Right renal pelvis (tissue), 4 donors: ENCODE measurements at places on chromosomes 4 and X. TPM values are rescaled to one million over a fixed set of nuclear protein-coding genes. Genes with fewer than 3 reads are reported as not detected.
A peak's percentile ranks its signal among the peaks of the same experiment; 100 is the strongest.

- no peak for DNase-seq
Observed at GRCh38 chrX:10922159-10922558, 189.0 kb upstream of the HCCS start.

- DNase-seq: no peak
Observed at GRCh38 chrX:23403849-23404248, 69.2 kb downstream of the PTCHD1 start.

DNA sequence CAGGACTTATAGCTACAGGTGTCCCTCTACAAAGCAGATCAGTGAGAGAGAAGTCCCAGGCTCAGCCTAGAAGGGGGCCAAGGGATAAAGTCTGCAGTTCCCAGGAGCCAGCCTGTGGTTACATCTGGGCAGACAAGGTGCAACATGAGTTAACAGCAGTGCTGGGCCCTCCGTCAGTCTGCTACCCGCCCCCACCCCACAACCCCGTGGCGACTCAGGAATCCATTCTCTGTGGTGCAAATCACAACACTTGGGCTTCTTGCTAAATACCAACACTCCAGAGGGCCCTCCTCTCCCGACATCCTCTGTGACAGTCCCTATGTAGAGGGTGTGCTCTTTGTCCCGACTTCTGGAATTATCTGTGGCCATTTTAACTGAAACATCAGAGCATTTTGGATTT is 13.8 kb downstream of the GPM6B start:
- no peak for DNase-seq

- no peak for DNase-seq
Observed at GRCh38 chr4:2942037-2942531, 21.1 kb downstream of the NOP14 start.

DNA sequence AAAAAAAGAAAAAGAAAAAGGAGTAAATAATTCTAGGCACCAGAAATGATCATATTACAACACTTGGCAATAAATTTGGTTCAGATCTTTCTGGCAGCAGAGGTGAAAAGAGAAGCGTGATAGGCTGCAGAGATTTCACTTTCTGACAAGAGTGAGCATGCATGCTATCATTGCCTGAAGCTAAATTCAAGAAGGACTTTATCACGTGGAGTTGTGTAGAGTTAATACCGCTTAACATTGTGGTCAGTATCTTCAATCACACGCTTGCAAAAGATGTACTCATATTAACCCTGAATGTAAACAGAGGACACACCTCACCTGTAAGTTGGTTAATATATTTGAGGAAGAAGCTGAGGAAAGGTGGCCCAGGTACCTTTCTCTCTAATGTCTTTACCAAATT is 31.4 kb upstream of the RBPJ start:
- no peak for DNase-seq

- DNase-seq: no peak
Observed at GRCh38 chr4:98474408-98474844, 184.0 kb downstream of the TSPAN5 start.

- peak; percentile 84 for DNase-seq
Observed at GRCh38 chr4:104490770-104491480, 3.8 kb downstream of the CXXC4 start.

GRCh38 chr4:155972098-155972497 is 18.4 kb upstream of the CTSO start:
- DNase-seq: no peak

GRCh38 chrX:46992070-46992469 is 79.8 kb downstream of the JADE3 start:
- DNase-seq: no peak

DNA sequence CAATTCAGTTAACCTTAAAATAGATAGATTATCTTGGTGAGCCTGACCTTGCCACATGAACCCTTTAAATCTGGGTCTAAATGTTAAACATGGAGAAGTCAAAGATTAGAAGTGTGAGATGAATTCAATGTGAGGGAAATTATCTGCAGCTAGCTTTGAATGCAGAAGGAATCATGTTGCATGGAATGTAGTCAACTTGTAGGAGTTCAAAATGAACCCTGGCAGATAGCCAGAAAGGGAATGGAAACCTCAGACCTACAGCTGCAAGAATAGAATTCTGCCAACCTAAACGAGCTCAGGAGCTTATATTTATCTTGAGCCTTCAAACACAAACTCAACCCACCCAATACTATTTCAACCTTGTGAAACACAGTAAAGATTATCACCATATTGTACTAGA is 632.5 kb downstream of the KCTD8 start:
- DNase-seq: no peak

- DNase-seq: no peak
Observed at GRCh38 chr4:110754716-110755115, 131.8 kb upstream of the PITX2 start.

DNA sequence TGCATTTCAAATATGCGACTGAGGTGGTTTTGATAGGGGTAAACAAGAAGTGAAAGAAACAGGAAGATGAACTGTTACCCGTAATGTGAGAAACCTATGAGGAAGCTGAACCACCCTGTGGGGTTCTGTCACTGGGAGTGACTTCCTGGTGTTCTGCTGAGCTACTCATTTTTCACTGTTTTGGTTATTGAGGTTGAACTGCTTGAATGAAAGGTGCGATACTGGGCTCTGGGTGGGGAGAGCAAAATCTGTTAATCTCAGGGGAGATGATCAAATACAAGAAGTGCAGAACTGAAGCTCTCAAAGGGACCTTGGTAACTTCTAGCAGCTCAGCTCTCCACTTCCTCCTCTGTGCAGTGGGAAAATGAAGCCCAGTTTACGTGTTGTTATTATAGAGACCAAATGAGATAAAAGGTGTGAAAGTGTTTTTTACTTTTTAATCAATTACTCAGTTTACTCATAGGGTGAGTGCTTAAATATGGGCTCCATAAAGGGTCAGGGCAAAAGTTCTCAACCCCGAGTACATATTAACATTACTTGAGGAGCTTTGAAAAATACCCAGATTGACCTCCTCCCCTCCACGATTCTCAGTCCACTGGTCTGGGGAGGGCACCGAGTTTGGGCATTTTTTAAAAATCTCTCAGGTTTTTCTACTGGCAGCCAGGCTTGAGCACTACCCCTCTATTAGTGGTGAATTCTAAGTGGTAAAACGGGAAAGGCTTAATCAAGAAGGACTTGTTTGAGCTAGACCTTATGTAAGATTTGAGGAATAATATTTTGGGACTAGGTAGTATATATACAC is 66.7 kb downstream of the COQ2 start:
- DNase-seq: no peak

- DNase-seq: no peak
Observed at GRCh38 chrX:2609431-2610238, 81.5 kb upstream of the CD99 start.

- no peak for DNase-seq
Observed at GRCh38 chr4:150063128-150063527, 15.1 kb upstream of the DCLK2 start.

DNA sequence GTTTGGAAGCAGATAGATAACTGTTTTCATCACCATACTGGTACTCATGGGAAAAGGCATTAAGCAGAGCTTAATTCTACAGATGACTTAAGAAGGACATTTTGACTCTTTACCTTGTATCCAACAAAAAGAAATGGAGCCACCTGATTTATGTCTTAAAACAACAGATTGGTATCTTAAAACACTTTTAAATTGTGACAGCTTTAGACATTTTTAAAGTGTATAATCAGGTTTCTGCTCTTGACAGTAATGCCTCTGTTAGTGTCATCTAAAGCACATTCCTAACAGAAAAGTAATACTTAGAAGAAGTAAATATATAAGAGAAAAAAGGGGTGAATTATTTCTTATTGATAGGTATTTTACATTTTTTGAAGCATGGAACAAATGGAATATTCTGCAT is 55.9 kb downstream of the SPATA4 start:
- no peak for DNase-seq

- no peak for DNase-seq
Observed at GRCh38 chr4:125116431-125116830, 198.3 kb upstream of the FAT4 start.

DNA sequence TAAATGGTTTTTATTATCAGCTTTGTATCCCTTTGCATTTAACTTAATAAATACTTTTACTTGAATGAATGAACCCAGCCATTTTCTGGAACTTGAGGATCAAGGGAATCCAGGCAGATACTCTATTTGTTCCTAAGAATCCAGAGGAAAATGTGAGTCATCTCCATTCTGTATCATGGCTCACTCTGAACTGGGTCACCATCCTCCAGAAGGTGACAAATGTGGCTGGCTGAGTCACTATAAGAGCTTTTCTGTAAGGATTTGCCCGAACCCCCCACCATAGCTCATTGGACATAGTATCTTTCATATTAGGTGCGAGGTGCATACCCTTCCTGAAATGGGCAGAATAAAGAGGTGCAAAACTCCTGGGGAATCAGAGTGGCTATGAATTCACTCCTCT is 25.8 kb downstream of the RTL9 start:
- no peak for DNase-seq

- DNase-seq: no peak
Observed at GRCh38 chr4:99410075-99410474, 25.1 kb downstream of the ADH7 start.

GRCh38 chr4:108119199-108119800 is 49.4 kb downstream of the LEF1 start:
- no peak for DNase-seq

DNA sequence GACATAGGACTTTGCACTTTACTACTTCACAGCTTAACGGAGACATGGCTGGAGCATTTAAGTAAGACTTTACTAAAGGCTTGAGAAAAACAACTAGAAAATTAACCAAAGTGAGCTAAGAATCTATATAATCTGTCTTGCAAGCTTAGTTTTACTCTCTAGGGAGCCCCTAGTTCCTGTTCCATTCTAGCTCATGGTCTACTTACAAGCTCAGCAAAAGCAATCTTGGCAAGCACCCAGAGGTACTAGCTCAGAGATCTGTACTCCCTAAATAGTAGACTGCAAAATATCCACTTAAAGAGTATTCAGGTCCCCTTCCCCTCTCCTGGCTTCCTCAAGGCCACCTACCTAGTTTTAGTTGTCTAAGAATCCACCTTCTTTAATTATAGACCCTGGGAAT is 469.0 kb downstream of the IDS start:
- no peak for DNase-seq

- DNase-seq: no peak
Observed at GRCh38 chrX:119552508-119552907, 12.7 kb downstream of the STEEP1 start.

GRCh38 chr4:19776021-19776459 is 475.7 kb upstream of the SLIT2 start:
- DNase-seq: no peak

GRCh38 chr4:5126231-5126630 is 75.0 kb downstream of the STK32B start:
- DNase-seq: no peak

DNA sequence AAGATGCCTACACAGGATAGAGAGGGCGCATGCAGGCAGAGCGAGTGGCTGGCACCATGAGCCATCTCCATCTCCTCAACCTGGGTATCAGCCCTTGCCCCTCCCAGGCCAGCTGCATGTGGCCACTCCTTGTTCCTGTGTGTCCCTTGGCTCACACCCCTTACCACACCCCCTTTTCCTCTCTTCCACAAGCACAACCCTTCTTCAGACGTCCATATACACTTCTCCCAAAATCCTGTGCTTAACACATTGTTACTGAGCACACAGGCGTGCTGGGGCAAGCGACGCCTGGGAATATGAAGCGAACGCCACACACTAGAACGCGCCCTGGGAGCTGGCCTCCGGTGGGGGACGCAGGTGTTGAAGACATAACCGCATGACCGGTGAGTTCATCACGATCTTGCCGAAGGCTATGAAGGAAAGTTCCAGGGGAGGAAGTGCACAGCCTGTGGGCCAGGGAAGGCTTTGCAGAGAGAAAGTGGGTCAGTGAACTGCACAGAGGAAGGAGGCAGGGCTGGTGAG is 19.1 kb upstream of the KIAA0232 start:
- DNase-seq: no peak

GRCh38 chrX:96989830-96990571 is 106.3 kb downstream of the RPA4 start:
- no peak for DNase-seq

DNA sequence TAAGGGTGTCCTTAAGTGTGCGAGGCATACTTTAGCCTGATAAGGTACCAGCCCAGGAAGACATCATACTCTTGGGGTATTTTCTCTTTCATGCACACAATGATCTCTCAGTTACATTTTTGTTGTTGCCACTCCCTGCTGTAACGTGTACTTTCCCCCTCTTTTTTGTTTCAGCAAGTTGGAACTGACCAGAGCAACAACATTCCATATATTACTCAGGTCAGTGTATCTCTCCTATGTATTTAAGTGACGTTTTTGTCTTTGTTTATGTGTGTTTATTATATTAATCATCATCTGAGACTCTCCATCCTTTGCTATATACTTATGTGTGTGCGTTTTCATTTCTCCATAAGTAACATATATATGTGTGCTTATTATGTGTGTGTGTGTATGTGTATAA is 71.3 kb upstream of the VBP1 start:
- no peak for DNase-seq

- peak; percentile 43 for DNase-seq
Observed at GRCh38 chr4:30719454-30720020, 632 bp upstream of the PCDH7 start.

DNA sequence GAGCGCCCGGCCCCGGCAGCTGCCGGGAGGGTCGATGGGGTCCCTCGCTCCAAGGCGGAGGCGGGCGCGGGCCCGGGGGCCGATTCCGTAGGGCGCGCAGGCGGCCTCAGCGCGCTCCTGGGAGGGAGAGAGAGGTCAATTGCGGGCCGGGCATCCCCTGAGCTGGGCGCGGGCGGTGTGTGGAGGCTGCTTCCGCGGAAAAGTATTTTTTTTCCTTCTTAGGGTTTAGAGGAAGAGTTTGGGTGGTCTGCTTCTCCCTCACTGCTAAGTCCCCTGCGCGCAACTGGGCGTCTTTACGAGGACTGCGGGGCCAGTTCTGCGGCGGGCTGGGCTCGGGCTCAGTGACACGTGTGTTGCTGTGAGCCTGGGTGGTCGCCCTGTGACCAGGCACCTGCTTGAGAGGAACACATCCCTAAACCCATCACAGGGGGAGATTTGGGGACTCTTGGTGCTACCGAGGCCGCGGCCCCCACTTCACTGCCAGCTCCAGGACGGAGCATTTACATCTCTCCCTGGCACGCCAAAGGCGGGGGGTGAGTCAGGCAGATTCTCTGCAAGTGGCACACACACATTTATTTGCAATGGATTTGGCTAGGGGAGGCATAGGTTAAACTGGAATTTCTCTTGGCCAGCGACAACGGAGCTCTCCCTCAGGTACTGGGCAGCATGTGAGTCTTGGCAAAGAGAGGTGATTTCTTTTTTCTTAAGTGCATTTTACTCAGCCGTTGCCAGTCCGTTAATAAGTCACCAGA is 151.2 kb upstream of the SLC4A4 start:
- no peak for DNase-seq

The S100G gene
- not detected for polyA plus RNA-seq

The ABCE1 gene
- polyA plus RNA-seq: 71.3 TPM

The DCAF12L2 gene
- polyA plus RNA-seq: 3.1 TPM

The NPY2R gene
- 0.40 TPM for polyA plus RNA-seq

The SPARCL1 gene
- polyA plus RNA-seq: 25.6 TPM

The CSN1S1 gene
- not detected for polyA plus RNA-seq

The PABPC5 gene
- 4.8 TPM for polyA plus RNA-seq

The CDX4 gene
- not detected for polyA plus RNA-seq

The SAGE1 gene
- polyA plus RNA-seq: not detected

The ITM2A gene
- polyA plus RNA-seq: 104 TPM
